ENCODE measurements at places on chromosomes 7 and 10.
A peak's percentile ranks its signal among the peaks of the same experiment; 100 is the strongest.

DNA sequence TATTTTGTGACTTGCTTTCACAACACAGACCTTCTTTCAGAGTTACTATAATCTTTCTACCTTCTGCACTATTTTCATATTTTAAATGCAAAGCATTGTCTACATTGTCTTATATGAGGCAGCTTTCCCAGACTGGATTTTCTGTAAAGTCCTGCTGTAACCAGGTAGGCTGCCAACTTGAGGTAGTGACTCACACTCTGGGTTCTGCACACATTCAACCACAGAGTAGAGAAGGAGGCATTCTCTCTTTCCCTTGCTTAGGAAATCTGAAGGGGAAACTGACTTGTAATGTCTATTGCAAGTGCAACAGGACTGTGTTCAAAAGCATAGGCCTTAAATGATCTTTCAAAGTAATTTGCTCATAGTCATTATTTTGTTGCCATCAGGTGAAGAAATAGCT is 461.4 kb downstream of the GRM8 start:
- no peak for DNase-seq

GRCh38 chr7:103718482-103719061 is 270.9 kb downstream of the RELN start:
- no peak for DNase-seq

- no peak for DNase-seq
Measured at GRCh38 chr7:155477476-155477875, 19.5 kb downstream of the EN2 start.

- no peak for DNase-seq
Measured at GRCh38 chr7:94409200-94409948, 14.7 kb downstream of the COL1A2 start.

DNA sequence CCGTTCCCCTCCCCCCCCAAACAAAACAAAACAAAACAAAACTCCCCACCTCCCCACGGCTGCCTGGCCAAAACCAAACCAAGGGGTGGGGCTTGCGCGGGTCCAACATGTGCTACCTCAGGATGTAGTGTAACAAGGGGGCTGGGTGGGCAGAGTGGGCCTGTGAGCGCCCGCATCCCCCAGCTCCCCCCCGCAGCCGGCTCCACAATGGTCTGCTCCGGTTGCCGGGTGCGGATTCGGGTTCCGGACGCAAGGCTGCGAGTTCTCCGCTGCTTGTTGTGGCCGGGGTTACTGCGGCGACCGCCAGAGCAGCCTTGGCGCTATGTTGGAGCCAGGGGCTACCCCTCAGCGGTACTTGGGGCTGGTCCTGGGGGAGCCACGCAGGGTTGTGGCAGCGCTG is 4.9 kb downstream of the C10orf143 start:
- no peak for DNase-seq

DNA sequence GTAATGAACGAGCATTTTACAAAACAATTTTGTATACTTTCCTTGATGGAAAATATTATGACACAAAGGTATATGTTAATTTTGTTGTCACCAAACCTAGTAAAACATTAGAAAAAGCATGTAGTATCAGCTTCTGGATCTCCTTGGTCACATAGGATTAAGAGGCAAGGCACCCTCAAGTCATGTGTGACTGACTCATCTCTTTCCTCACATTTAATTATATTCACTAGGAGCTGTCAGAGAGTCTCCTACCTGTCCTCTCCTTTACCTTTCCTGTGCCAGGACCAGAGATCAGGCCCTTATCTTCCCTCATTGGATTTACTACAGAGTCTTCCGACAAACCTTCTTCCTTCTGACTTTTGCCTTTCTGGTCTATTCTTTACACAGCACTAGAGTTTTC is 111.3 kb upstream of the RPA3 start:
- no peak for DNase-seq

DNA sequence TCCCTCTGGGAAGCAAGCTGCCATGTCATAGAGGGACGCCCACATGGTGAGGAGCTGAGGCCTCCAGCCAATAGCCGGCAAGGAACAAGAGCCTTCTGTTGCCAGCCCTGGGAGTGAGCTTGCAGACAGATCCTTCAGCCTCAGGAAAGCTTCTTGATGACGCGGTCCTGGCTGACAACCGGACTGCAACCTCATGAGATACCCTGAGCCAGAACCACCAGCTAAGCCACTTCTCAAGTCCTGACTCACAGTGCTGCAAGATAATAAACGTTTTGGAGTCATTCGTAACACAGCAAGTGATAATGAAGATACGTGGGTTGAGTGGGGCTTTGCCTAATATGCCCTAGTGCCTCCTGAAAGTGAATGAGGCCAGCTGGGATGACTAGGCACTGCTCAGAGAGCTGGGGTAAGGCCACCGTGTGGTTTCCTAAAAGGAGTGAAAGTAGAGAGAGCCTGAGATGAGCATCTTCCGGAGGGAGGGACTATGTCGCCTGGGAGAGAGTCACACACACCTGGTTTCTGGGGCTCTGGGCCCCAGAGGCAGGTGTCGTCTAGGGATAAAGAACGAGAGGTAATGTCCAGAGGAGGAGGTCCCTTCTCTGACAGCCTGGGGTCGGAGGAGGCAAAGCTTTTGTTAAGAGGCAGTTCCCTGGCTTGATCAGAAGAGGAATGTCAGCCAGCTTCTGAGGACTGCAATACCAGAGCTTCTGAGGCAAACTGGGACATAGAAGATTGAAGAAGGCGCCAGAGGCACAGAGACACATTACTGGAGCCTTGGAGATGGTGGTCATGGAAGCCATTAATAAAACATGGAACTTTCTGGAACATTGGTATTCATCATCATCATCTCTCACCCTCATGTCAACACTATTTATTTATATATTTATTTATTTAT is 53.6 kb downstream of the PYROXD2 start:
- DNase-seq: peak; percentile 53

GRCh38 chr10:33478675-33479125 is 144.2 kb upstream of the NRP1 start:
- no peak for DNase-seq

DNA sequence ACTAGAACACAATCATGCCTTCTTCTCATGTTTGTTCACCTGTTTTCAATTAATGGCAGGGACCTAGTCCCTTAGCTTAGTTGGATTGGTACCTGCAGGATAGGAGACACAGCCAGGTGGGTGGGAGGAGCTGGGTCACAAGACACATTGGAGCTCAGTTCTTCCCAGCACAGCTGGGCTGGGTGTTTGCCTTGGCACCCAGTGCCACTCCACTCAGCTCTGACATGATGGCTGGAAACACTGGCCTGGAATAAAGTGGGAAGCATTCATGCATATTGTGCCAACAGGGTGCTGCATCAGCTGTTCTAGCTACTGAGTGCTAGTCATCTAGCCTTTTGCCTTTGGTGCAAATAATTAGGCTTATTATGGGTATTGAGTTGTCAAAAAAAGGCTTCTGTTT is 226.1 kb downstream of the PTEN start:
- DNase-seq: no peak

GRCh38 chr7:90726120-90726519 is 130.0 kb downstream of the CDK14 start:
- DNase-seq: no peak

GRCh38 chr7:17185690-17186070 is 112.8 kb upstream of the AHR start:
- no peak for DNase-seq

- no peak for DNase-seq
Measured at GRCh38 chr7:20241911-20242261, 24.7 kb upstream of the MACC1 start.

DNA sequence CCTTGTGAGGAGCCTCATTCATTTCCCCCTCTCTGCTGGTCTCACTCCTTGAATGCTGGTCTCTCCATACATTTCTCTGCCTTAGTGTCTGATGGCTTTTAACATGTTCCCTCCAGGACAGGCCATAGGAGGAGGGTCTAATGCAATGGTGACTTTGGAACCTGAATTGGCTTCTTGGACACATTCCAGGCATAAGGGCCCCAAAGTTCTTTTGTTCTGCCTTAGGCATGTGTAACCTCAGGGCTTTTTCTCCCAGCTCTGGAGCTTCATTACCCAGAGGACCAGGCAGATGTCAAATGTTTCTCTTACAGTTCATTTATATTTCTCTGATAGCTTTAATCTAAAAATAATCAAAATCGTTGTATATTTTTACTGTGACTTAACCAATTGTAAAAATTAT is 162.6 kb downstream of the SDK1 start:
- no peak for DNase-seq

GRCh38 chr10:129945941-129946760 is 17.9 kb downstream of the EBF3 start:
- no peak for DNase-seq

DNA sequence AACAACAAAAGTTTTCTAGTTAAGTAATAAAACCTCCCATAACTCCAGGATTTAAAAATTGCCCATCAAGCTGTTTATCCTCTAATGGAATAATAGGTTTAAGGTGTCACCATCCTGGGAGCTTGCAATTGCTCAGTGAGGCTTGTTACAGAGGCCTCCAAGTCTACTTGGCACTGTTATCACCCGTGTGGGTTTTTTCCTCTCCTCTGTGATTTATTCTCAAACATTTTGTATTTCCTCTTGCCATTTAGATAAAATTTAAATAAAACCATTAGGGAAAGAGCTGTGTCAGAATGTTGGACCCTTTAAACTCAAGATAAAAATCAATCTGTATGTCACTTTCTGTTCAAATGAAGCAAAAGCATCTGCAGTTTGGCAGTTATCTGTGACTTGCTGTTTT is 202.6 kb downstream of the GALNT17 start:
- no peak for DNase-seq

DNA sequence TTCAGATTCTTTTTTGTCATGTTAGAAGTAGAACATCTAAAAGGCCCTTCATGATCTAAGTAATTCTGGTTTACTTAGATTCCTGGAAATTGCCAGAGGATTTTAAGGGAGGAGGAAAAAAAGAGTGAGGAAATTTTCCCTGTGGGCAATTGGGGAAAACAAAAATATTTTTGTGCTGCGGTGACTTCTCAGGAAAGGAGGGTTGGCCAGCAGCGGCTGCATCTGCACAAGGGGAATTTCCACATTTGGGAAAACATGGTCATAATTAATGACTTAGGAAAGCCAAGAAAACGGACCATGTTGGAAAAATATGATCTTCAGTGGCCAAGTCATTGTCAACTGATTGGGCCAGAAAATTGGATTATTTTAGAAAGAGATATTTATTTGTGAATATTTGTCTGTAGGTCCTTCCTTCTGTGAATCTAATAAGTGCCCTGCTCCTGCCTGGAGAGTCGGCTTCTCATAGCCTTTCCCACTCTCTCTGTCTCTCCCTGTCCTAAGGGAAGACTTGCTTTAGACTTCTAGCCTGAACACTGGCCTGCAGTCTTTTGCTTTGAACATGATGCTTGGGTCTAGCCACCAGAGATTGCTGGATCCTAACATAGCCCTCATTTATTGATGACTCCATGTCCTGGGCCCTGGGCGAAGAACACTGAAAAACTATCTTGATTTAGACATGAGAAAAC is 124.2 kb upstream of the MKLN1 start:
- DNase-seq: no peak

- no peak for DNase-seq
Measured at GRCh38 chr7:148719753-148720152, 21.1 kb downstream of the CUL1 start.

- no peak for DNase-seq
Measured at GRCh38 chr7:114639451-114639850, 224.8 kb downstream of the FOXP2 start.

GRCh38 chr10:45180507-45180906 is 134.9 kb downstream of the OR13A1 start:
- no peak for DNase-seq

DNA sequence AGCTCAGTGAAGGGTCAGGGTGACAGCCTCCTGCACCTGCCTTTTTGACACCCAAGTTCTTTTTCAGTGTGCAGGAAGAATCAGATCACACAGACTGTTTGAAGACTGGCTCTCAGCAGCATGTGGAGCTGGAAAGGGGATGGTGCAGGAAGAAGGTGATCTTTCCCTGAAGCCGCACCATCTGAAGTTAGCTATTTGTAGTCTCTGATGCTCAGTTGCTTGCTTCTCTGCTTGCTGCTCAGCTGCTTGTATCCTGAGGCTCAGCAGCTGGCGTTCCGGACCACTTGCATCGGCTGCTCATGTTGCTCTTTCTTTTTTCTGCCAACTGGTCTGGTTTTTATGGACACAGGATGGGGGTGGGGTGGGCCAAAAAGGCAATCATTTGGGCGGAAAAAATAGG is 15.8 kb upstream of the DNMBP start:
- DNase-seq: no peak

DNA sequence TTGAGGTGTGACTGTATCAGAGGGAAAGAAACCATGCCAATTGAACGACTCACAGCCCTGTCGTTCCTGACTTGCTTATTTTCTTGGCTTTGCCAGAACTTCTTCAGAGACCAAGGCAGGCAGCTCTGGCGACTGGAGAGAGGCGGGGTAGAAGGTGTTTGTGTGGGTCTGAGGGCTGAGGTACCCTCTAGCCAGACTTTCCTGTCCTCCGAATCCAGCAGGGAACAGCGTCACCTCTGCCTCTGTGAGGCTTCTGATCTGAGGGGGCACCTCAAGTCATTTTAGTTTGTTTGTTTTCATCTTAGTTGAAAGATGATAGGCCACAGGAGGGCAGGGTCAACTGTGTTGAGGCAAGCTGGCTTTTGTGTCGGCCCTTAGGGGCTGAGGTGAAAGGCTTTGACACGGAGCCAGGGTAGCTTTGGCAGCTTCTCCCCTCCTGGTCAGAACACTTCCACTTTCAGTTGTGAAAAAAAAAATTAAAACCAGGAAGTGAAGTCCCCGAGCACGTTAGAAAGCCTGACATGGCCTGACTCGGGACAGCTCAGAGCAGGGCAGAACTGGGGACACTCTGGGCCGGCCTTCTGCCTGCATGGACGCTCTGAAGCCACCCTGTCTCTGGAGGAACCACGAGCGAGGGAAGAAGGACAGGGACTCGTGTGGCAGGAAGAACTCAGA is 1.9 kb downstream of the ACSL5 start:
- peak; percentile 69 for DNase-seq

DNA sequence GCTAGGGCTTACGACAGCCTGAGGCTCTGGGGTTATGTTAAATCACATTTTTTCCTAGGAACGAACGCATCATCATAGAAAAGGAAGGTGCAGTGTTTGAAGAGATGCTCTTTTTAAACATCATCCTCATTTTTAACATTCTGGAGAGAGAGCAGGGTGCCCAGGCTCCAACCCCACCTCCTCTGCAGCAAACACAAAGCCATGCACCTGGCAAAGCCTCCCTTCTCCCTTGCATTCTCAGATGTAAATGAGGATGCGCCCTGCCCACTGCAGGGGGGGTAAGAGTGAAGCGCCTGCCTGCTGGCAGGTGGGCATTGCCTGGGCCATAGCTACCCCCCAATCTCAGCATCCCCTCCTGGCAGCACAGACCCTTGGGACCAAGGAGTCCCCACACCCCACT is 92.4 kb downstream of the PTPRN2 start:
- no peak for DNase-seq

Data from transverse colon (tissue), 4 donors.